ENCODE measurements at places on chromosomes 4 and X. TPM values are rescaled to one million over a fixed set of nuclear protein-coding genes. Genes with fewer than 3 reads are reported as not detected.

DNA sequence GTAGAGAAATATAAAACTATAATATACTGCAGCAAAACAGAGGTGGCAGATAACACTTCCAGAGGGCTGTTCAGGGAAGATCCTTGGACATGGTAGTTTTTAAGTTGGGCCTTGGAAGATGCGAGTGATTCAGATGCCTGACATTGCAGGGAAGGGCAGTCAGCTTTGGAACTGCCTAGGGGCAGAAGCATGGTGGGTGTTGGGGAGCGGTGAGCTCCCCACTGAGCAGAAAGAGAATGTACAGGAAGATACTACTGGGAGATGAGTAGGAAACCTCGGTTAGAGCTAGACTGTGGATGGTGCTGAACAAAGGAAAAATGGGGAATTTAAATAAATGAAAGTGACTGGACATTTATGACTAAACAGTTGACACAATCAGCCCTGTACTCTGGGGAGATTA is 24.9 kb upstream of the SEC24B start:
- no peak for DNase-seq

Gene KLHL5
- total RNA-seq = 30.6 TPM

- DNase-seq = no peak
Observed at GRCh38 chr4:123204737-123205136, 191.9 kb upstream of the SPRY1 start.

GRCh38 chr4:105461221-105461620 is 12.6 kb downstream of the PPA2 start:
- DNase-seq = no peak

DNA sequence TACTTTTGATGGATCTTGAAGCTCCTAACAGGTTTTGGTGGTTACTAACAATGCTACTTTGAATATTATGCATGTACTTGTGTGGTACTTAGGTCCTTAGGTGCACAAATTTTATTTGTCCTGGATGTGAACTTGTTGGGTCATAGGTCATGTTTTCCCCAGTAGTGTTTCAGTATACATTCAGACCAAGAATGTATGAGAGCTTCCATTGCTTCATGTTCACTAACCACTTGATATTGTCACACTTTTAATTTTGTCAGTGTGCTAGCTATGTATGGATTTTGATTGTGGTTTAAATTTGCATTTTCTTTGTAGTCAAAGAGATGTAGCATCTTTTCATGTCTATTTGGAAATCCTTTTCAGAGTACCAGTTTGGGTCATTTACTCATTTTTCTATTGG is 32.2 kb downstream of the CLCN3 start:
- DNase-seq = no peak

Gene FOXP3
- 0.26 TPM for total RNA-seq

DNA sequence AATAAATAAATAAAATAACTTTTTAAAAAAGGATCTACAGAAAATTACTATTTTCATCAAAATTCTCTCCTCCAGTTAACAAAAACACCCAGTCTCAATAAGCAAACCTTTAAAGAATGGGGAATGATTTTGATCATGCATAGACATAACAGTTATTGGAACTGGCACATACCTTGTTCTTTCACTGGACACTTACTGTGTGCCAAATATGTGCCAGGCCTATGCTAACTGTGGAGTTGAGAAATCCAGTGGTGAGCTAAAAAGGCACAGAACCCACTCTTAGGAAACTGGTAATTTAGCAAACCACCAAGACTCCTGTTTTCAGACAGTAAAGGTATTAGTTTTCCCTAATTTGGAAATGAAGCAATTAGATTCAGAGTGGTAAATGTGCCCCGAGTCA is 39.1 kb downstream of the CLOCK start:
- DNase-seq = no peak

Gene KLF8
- 2.2 TPM for total RNA-seq

GRCh38 chr4:133124746-133125145 is 24.3 kb upstream of the PCDH10 start:
- DNase-seq = no peak

- DNase-seq = no peak
Observed at GRCh38 chr4:48815483-48815882, 15.4 kb upstream of the OCIAD1 start.

DNA sequence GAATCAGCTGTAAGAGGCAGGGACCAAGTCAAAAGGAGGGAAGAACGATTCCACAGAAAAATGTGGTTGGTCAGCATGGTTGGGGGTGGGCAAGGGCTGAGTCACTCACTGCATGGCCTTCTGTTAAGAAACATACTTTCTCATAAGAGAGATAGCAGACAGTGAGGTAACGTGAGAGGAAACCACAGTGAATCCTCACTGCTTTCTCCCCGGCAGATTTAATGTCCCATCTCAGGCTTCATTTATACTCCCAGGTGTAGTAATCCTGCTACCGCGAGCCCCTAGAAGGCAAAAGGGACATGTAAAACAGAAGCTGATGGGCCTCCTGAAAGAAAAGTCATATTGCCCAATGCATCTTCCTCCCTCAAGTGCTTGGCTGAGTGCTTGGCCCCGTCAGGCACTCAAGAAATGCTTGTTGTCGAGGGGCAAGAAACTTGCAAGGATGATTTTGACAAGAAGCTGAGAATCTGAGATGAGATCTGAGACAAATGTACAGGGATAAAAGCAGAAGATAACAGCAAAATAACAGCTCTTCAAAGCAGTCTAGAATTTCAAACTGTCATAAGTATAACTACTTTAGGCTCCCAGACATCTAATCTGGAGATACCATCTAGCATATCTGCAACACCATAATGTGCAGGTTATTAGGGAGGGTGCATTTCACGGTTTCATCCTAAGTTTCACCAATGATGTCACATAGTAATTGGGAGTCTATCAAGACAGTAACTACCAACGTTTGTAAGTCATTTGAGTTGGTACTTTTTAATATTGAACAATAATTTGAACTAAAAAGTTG is 40.2 kb downstream of the SH3KBP1 start:
- DNase-seq = no peak

Gene HTRA3
- 3.4 TPM for total RNA-seq

Gene MAGEA4
- not detected for total RNA-seq

DNA sequence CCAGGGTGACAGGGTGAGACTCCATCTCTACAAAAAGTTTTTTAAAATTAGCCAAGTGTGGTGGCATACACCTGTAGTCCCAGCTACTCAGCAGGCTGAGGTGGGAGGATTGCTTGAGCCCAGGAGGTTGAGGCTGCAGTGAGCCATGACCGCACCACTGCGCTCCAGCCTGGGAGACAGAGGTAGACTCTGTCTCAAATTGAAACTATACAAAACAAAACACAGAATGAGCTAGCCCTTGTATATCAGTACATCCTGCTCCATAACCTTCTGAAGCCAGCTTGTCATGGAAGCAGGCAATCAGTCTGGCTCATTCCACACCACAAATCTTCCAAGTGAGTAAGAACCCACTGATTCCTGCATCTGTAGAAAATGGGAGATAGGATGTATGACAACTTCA is 49.0 kb downstream of the CD99L2 start:
- DNase-seq = no peak

- DNase-seq = no peak
Observed at GRCh38 chr4:186258216-186258811, 7.7 kb upstream of the F11 start.

DNA sequence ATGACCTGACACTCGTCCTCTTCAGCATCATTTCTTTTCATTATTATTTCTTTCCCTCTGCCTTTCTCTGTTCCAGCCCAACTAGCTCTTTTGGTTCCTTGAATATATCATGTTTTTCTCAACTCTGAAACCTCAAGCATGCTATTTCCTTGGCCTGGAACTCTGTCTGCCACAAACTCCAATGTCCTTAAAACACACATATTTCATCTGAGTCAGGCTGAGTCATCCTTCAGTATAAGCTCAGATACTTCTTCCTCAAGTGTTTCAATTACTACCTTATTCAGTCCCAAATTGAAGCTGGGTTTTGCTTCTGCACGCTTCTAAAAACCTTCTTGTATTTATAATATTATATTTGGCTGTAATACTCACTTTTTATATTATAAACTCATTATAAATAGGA is 424.2 kb downstream of the PDGFC start:
- DNase-seq = no peak

GRCh38 chr4:14234307-14234706 is 606.8 kb upstream of the BOD1L1 start:
- DNase-seq = no peak

- no peak for DNase-seq
Observed at GRCh38 chr4:129261584-129261983, 165.6 kb downstream of the C4orf33 start.

DNA sequence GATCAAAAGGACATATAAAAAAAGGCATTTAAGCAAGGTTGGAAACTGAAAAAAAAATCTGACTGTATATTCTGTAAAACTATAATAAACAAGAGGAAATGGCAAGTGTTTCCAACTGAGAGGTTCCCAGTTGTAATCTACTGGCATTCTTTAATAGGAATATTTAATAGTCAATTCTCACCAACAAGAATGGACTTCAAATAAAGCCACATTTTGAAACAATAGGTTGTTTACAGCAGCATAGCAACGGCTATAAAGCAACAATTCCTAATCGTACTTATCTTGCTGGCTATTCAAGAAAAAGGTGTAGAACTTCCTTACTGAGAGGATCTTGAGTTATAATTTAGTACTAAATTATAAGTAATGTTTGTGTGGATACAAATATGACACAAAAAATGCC is 75.5 kb downstream of the VEGFC start:
- no peak for DNase-seq

Gene ARR3
- not detected for total RNA-seq

Gene TEX11
- not detected for total RNA-seq

Gene SLC38A5
- total RNA-seq = 8.8 TPM

Gene HELT
- total RNA-seq = not detected

DNA sequence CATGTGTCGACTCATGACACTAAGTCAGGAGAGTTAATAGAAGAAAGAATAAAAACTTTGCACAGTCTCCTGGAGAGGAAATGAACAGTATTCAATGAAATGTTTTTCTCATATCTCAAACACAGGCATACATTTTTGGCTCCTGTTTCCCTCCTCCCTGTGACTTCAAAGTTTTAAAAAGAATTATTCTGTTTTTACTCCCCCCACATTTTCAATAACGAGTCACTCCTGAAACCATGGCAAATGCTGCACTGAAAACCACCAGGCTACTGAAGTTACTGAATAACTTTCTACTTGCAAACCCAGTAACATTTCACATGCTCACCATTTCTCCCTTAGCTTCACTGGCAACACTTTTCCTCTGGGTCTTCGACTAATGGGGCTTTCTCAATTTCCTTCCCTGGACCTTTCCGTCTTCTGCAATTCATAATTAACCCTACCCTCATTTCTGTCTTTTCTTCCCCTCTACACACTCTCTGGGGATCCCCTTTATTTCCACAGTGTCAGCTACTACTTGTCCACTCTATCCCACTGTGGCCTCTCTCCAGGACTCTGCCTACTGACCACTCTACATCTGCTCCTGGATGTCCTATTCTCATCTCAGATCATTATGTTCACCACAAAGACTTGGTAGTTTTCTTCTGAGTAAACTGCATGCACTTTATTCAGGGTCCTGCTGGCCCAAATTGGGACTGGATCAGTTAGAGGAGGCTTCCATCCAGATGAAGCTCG is 225.8 kb upstream of the ETNPPL start:
- DNase-seq = no peak

DNA sequence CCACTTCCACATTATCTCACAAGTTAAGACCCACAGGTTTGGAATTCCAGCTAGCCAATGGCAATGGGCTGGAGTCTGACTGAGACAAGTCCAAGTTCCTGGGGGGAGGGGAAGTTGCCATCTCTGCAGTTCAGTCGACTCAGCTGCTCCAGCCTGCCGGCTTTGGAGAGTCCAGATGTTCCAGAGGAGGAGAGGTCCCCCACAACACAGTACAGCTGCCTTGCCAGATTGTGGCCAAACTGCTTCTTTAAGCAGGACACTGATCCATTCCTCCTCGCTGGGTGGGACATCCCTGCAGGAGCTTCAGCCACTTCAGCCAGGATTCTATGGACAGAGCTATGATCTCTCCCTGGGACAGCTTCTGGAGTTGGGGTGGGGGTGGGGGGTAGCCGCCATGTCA is 199.2 kb downstream of the EDA start:
- DNase-seq = no peak

GRCh38 chrX:590693-591404 is 39.7 kb upstream of the SHOX start:
- no peak for DNase-seq

- no peak for DNase-seq
Observed at GRCh38 chr4:187172340-187172761, 448.7 kb upstream of the FAT1 start.

- DNase-seq = no peak
Observed at GRCh38 chrX:150753357-150753756, 60.2 kb downstream of the MTMR1 start.

- DNase-seq = no peak
Observed at GRCh38 chrX:121283921-121284320, 236.5 kb downstream of the GLUD2 start.

Gene CSAG1
- total RNA-seq = not detected

GRCh38 chr4:896216-896615 is 35.9 kb downstream of the GAK start:
- DNase-seq = no peak

- DNase-seq = no peak
Observed at GRCh38 chrX:37646254-37646653, 39.3 kb upstream of the XK start.

All from neural crest cell (in vitro differentiated cells).